Immature natural killer cell (primary cell): ENCODE measurements at places on chromosomes 3 and 15.

DNA sequence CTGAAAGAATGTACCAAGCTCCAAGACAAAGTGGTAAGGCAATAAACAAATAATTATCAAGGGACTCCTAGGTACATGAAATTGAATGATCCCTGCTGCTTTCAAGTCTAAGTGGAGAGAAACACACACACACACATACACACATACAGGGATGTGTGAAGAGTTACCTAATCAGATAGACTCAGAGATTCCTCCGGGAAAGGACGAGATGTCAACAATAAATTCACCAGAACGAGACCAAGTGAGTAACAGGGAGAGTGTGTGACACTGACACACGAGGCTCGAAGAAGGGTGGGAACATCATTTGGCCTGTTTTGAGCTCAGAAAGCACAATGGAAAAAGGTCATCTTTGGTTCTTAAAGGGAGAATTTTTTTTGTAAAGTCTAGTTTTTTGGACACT is 13.4 kb downstream of the LRIG1 start:
- no peak for DNase-seq

- no peak for DNase-seq
Measured at GRCh38 chr15:99729920-99730319, 3.3 kb downstream of the LYSMD4 start.

DNA sequence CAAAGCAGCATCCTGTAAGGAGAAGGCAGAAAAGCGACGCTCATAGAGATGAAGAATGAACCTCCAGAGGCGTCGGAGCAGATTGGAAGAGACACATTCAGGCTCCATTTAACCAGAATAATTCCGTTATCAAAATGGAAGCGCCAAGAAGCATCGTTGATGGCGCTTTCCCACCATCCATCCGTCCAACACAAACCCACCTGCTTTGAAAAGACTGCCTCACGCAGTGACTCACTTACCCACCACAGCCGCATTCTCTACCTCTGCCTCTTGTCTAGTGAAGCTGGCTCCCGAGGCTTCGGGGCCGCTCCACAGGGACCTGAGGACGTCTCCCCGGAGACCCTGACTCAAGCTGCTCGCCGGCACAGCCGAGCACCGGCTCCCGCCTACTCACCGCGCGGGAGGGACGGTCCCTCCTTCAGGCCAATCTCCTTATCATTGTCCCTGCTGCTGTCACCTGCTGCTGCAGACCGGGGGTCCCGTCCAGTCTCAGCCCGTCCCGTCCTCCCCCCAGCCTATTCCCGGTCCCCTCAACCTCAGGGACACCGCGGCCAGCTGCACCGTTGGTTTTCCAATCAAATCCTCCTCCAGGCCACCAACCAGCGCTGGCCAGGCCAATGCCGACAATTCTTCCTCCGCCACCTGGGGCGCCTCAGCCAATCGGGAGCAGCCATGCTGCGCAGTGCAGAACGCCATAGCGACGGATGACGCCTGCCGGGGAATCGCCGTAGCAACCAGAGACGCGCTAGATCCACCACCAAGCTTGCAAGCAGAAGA is at the start of gene NEK10:
NEK10 (minus strand) TSS at position 553 of the 777 bp plus-strand sequence. CDS start 16,501 bp downstream, outside the sequence.
- peak; percentile 87 for DNase-seq

DNA sequence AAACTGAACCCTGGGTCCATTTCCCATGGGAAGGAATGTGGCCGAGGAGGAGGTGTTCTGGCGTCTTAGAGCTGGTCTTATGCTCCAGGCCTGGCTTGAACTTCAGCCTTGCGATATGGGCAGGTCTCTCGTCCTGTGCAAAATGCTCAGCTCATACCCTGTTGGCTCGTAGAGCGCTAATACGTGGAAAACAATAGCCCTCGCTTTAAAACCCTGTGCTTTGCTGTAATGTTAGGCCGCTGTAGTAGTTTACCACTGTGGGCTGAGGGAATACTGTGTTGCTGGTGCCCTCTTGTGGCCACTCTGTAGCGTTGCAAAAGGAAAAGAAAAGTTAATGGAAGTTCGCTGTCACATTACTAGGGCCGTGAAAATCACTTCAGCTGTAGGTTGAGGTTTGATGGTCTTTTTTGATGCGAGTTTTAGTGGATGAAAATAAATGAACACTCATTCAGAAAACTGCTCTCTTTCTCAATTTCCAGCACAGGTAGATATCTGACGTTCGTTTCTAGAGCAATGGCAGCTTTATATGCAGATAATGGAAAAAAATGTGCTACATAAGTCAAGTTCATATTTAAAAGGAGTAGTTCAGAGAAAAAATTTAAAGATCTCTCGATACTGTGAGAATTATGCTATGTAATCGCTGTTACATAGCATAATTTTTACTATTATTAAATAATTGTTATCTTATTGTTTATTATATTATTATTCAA is 92.9 kb downstream of the MCTP2 start:
- peak; percentile 69 for DNase-seq

DNA sequence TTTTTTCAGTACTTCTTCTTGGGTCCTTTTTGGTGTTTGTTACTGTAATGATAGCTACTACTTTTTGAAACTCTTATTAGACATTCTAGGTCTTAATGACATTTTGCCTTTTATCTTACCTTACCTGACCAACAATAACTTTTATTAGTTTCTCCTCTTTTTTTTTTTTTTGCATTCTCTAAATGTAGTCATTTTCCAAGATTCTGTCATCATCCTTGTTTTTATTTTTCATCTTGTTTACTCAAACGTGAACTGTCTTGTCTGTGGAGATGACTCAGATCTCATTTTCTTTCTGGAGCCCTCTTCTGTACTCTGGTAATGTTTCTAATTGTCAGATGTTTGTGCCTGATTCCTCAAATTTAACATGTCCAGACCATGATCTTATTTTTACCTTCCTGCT is 2.9 kb downstream of the ABHD5 start:
- DNase-seq: no peak

- DNase-seq: no peak
Measured at GRCh38 chr15:41854443-41854842, 15.8 kb downstream of the PLA2G4B start.

DNA sequence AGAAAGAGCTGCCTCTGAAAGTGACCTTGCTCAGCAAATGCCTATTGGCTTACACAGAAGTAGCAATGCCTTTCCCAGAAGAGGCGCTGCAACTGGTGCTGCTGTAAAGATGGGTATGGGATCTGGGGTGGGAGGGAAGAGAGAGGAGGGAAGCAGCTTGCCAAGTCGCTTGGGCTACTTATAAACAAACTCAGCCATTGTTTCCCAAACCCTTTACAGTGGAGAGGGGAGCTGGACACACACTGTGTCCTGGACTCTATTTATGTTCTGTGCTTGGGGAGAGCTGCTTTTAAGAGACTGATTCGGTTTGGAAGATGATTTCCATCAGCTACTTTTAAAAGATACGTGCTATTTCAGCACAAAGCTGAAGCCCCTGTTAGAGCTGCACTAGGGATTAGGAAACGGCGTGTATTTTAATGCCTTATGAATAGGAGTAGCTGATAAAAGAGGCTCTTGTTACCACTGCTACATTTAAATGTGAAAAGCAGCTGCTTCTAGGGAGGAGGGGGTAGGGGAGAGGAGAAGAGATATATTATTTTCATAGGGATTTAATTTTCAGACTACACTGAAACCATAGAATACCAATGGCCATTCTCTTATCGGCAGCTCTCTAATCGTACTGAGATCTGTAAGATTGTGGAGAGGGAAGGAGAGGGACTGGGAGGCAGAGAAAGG is 440.6 kb downstream of the MCTP2 start:
- DNase-seq: no peak

DNA sequence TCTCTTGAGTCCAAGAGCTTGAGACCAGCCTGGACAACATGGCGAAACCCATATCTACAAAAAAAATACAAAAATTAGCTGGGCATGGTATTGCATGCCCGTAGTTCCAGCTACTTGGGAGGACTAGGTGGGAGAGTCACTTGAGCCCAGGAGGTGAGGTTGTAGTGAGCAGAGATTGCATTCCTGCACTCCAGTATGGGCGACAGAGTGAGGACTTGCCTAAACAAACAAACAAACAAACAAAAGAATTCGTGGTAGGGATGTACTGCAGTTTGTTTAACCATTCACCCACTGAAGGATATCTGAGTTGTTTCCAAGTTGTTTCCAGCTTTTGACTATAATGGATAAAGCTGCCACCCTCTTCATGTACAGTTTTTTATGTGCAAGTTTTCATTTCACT is 7.5 kb upstream of the NMD3 start:
- no peak for DNase-seq

- no peak for DNase-seq
Measured at GRCh38 chr3:70985572-70985971, 598.0 kb downstream of the FOXP1 start.

- DNase-seq: no peak
Measured at GRCh38 chr15:70324001-70324974, 226.6 kb upstream of the TLE3 start.

- no peak for DNase-seq
Measured at GRCh38 chr3:13093687-13094086, 20.5 kb upstream of the IQSEC1 start.

DNA sequence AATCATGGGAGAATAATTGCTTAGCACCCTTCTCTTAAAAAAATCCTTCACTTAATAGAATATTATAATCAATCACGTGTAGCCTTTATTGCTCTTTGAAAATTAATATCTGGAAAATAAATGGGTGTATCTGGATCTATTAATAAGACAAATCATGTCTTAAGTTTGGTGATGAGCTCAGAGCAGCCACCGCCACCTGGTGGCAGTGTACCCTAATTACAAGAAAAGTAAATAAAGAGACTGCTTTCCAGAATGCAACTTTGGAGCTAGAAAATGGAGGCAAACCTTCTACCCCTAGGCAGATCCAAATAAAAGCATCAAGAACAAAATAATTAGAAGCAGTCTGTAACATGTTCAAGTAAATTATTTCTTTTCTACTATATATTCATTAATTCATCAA is 43.5 kb downstream of the EPHB1 start:
- no peak for DNase-seq
